Right atrium auricular region (tissue), 2 donors: ENCODE measurements at places on chromosomes 3 and 15. TPM values are rescaled to one million over a fixed set of nuclear protein-coding genes. Genes with fewer than 3 reads are reported as not detected.

DNA sequence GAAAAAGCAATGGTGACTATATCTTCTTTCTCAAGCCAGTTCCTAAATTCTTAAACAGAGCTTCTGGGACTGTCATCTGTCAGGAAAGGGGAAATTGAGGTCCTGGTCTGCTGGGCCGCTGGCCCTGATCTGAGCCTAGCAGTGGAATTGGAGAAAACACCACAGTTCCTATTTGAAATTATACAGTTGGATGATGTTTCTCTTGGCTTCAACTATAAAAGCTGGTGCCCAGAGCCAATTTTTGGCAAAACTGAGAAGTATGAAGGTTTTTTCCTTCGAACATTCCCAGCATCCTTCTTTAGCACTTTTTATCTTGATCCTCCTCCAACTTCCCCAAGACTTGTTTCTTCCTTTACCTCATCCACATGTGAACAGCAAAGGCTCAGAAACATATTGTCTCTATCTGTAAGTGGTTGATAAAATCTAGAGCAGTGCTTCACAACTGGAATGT, 83.9 kb downstream of the CD47 start:
- DNase-seq, result no peak

DNA sequence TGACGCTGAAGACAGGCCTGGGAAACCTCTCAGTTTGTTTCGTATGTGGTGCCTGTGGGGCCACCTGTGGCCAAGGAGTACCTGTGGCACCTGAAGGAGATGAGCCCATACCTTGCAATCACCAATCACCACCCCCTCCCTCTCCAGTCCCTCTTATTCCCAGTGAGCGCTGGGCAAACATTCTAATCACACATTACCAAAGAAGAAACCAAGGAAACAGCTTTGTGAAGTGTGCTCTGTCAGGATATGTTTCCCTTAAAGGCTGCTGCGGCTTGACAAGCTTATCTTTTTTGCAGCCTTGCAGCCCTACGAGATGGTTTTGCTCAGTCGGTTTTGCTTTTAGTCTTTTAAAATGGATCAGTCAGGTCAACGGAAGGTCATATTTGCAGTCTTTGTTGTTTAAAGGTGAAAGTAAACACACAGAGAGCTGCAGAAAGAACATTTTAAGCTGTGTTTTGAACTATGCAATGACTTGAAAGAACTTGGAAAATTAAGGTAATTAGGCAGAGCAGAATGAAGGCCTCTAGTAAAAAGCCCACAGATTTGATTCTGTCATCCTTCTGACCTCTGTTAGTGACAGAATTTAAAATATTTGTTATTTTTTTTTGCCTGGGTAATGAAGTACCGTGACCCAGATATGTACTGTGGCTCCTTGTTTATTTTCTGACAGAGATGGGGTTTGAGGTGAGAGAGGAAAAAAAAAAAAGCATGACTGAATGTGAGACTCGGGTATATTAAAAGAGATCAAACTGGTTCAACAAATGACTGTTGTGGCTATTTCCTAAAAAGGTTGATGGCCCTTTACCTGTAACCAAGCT, 461.4 kb downstream of the NSUN3 start:
- DNase-seq, result no peak

DNA sequence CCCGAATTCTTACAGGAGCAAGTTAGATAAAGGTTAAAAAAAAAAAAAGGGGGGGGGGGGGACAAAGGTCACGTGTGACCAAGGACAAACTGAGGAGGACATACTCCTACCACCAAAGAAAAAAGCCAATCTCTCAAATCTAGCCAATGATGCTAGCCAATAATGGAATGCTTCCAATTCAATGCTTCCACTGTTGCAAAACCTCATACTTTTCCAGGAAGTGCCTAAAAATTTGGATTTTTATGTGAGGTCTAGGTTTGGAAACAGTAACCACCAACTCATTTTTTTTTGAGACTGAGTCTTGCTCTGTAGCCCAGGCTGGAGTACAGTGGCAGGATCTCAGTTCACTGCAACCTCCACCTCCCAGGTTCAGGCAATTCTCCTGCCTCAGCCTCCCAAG, 11.4 kb downstream of the MSL2 start:
- DNase-seq, result no peak

DNA sequence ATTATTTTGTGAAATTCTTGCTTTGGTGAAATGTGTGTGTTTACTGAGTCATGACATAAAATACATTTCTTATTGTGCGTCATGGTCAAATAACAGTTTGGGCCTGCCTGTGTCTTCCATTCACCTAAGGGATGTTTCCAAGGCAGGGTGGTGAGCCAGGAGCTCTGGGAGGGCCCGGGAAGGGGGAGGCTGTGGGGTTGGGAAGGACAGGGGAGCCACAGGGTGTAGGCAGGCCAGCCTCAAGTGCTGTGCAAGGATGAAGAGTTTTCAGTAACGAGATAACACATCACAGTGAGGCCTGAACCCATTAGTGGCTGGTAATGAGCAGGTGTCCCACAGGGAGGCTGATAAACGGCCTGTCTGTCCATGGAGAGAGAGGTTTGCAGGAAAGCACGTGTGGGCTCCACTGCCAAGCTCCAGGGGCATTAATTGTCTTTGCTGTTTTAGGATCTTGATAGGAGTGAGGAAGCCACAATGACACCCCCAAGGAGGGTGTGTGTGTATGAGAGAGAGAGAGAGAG, 35.6 kb upstream of the SEC13 start:
- DNase-seq, result no peak

- no peak for DNase-seq
These were observed 23.1 kb downstream of the CDCP1 start for GRCh38 chr3:45123030-45123429.

DNA sequence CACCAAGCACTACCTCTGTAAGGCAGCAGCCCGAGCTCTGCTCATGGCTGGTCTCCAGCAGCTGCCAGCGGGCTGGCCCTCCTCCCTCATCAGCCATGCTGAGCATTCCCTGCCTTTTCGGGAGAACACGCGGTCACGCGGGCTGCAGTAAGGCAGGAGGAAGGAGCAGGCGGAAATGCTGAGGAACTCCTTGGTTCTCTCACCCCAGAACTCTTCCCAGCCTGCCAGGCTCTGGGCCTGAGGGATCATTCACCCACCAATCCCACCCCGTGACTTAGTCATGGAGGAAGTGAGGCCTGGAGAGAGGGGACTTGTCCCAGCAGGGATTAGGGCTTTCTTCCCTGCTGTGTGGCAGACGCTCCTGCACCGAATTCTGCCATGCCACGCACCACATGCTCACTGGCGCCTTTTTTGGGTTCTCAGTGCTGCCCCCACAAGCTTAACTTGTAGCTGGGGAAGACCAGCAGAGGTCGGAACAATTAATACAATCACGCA, 42.9 kb upstream of the RPL32 start:
- no peak for DNase-seq

DNA sequence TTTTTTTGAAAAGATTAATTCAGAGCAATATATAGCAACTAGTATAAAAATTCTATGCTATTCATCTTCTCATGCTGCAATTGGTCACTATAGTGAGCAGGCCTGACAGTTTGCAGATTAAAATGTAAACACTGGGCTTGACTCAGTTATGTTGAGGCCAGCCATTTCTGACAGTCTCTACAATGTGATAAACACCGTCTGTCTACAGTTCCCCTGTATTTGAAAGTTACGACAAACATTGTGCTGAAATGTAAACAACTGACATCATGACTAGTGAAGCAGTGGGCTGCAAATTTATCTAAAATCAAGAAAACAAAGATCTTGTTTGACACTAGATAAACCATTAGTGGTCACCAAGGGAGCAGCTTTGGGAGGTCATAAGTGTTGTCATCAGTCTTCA, 197.4 kb downstream of the ISL2 start:
- DNase-seq, result no peak

DNA sequence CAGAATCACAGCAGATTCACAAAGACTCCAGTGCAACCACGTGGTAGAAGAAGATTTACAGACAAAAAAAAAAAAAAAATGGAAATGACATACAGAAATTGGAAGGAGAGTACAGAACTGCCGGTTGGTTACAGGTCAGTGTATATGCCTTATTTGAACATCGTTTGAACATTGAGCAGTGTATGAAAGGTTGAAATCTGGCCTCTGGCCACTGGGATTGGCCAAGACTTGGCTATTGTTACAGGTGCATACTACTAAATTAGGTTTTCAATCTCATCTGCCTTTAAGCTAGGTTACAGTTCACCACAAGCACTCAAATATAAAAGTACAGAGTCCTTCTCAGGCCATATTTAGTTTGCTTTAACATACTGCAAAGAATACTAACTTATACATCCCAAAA, 59.8 kb downstream of the THBS1 start:
- no peak for DNase-seq

GRCh38 chr3:187169231-187169960, 27.9 kb upstream of the RTP1 start:
- no peak for DNase-seq

GRCh38 chr3:89504432-89504831, 397.0 kb downstream of the EPHA3 start:
- DNase-seq, result no peak

GRCh38 chr3:184688251-184688881, 23.5 kb downstream of the MAGEF1 start:
- DNase-seq, result no peak

- DNase-seq, result no peak
These were observed 71.9 kb upstream of the THSD4 start for GRCh38 chr15:71043373-71043772.

- no peak for DNase-seq
These were observed 144.6 kb upstream of the MEF2A start for GRCh38 chr15:99421172-99421656.

Gene TMEM212
- not detected for total RNA-seq

Gene HMCES
- total RNA-seq, result 32.7 TPM
